Stimulated activated CD8-positive, alpha-beta memory T cell treated with anti-CD3 and anti-CD28 coated beads, Interleukin-2, amount 100 ng/mL, for 1 hour (primary cell): ENCODE measurements at places on chromosomes 1 and 21.

DNA sequence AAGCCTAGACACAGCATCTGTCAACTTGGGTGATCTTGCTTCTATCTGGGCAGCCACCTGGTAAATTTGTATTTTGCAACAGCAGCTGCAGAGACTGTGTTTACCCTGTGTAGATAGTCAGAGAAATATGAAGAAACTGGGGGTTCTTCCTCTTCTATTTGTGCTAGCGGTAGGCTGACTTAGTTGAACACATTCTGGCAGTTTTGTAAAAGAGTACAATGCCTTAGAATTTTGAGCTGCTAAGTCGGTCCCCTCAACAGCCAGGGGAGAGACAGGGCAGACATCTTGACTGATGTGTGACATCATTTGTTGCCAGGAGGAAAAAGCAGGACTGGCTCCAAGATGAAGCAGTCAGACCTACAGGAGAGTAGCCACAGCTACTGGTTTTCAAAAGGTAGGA is 53.7 kb downstream of the KCNJ6 start:
- DNase-seq, result no peak

GRCh38 chr1:31549809-31550620 is 26.3 kb upstream of the TINAGL1 start:
- no peak for DNase-seq

DNA sequence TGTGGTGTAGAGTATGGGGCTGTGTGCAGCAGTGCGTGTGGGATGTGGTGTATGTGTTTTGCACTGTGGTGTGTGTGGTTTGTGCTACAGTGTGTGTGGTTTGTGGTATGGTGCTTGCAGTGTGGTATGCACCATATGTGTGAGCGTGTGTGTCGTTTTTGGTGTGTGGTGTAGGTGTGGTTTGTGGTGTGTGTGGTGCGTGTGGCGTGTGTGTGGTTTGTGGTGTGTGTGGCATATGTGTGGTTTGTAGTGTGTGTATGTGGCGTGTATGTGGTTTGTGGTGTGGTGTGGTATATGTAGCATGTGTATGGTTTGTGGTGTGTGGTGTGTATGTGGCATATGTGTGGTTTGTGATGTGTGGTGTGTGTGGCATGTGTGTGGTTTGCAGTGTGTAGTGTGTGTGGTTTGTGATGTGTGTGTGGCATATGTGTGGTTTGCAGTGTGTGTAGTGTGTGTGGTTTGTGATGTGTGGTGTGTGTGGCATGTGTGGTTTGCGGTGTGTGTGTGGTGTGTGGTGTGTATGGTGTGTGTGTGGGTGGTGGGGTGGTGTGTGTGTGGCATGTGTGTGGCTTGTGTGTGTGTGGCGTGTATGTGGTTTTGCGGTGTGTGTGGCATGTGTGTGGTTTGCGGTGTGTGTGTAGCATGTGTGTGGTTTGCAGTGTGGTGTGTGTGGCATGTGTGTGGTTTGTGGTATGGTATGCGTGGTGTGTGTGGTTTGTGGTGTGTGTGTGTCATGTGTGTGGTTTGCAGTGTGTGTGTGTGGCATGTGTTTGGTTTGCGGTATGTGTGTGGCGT is 53.5 kb upstream of the TRAPPC10 start:
- DNase-seq, result no peak

DNA sequence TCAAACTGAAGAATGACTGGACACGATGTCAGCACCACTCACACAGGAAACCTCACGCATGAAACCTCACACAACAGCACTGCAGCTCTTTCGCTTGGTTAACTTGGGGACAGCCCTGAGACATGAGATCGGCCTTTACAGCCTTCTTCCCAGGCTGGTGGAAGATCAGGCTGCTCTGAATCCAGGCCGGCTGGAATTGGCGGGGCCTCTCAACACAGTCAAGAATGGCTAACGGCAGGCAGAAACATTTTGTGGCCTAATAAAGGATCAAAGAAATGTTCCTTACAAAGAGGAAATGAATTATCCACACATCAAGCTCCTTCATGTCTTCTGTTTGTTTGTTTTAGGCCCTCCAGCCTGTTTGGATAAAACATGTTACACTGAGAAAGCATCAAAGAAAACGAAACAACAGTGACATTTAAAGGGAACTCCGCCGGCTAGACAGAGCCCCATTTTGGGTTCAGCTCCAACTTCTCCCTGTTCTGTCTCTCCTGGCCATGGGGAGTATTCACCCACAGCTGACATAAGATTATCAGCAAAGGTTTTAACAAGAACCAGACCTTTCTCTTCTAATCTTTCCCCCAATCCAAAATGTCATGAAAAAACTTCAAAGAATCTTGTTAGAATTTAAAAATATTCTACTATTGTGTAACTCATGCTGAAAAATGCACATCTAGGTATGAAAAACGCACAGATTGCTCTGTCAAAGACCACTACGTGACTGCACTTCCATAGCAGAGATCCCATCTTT is 131.2 kb downstream of the SLC45A1 start:
- no peak for DNase-seq

- DNase-seq, result no peak
These were observed 210.3 kb upstream of the CACYBP start for GRCh38 chr1:174789399-174789798.

DNA sequence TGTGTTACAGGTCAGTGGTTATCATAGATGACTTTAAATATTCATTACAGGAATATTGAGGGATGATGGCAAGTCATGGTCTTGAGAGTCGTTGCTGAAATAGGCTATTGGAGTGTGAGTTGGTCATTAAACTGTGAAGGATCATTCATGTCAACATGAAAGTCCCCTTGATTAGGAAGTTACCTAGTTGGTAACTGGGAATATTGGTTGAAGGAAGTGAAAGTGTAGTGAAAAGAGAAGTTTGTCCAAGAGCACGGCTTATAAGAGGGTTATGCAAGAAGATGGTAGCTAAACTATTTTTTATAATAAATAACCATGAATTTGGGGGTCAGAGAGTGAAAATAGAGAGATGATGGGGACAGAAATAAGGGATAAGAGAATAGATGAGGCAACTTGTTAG is 16.9 kb downstream of the CRB1 start:
- DNase-seq, result no peak

- no peak for DNase-seq
These were observed 27.6 kb downstream of the FCRL3 start for GRCh38 chr1:157673008-157673407.

GRCh38 chr1:165671526-165671925 is 26.8 kb downstream of the ALDH9A1 start:
- DNase-seq, result no peak

DNA sequence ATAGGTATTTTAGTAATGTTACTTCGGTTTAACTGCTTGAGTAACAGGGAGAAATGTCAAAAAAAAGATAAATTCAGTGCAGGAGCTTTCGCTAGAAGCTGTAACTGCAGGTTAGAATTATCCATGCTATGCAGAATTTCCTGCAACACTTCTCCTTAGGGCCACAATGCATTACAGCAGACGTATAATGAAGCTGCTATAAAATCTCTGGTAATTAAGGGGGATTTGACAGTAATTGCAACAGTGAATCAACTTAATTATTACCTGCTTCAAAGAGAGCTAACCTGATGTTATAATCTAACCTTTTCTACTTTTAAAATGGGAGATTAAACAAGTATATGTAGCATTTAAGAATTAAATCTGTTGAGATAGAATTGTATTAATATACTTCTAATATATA is 92.6 kb downstream of the ATG4C start:
- no peak for DNase-seq

DNA sequence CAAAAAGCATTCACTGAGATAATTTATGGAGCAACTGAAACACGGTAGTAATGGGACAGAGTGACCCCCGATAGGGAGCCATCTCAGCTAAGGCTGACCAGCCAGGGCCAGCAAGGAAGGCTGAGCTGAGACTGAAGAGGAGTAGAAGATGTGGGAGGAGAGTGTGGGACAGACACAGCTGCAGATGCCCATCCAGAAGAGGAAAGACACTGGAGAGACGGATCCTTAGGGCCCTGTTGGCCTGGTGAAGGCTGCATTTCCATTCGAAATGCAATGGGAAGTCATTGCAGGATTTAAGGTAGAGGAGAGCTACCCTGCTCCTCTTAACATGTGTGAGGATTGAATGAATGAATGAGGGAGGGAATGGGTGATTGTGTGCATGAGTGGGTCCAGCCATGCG is 44.0 kb upstream of the LRP8 start:
- no peak for DNase-seq

- peak; percentile 82 for DNase-seq
These were observed at the start of the genes SASS6 and TRMT13 for GRCh38 chr1:100132566-100133477. TSS of gene SASS6 (minus strand) at chr1:100132930. CDS start at chr1:100132814, 116 bp downstream. TSS of gene TRMT13 (plus strand) at chr1:100133163. CDS start at chr1:100133169, 6 bp downstream.

- DNase-seq, result no peak
These were observed 1.2 kb upstream of the LUZP1 start for GRCh38 chr1:23169727-23170335.

GRCh38 chr1:225469051-225469450 is 41.2 kb upstream of the LBR start:
- no peak for DNase-seq

- no peak for DNase-seq
These were observed 54.6 kb downstream of the CDC7 start for GRCh38 chr1:91555074-91555730.

GRCh38 chr1:233343262-233343661 is 15.7 kb downstream of the MAP3K21 start:
- no peak for DNase-seq

- DNase-seq, result no peak
These were observed 3.3 kb downstream of the SUCO start for GRCh38 chr1:172536256-172536655.

GRCh38 chr1:160086456-160086892 is 5.1 kb downstream of the KCNJ9 start:
- DNase-seq, result no peak

DNA sequence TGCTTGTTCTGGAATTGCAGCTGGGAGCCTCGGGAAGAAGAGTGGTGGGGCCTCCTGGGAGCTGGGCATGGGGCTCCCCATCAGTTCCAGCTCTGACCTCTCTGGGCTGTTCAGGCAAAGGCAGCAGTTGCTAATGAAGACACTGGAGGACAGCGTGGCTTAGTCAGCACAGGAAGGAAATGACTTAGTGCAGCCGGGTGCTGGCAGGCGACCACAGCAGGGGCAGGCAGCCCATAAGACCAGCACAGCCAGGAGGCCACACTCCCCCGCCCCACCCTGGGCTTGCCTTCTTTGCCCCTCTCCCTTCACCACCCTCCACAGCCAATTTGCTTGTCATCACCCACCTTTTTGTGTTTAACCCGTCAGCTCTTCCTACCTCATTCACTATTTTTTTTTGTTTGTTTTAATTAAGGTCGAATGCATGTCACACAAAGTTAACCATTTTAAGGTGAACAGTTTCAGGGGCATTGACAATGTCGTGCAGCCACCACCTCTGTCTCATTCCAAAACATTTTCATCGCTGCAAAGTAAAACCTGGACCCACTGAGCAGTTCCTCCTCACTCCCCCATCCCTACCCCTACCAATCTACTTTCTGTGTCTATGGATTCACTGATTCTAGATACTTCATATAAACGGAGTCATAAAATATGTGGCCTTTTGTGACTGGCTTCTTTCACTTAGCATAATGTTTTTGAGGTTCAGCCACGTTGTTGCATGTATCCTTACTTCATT is 10.9 kb downstream of the OLIG2 start:
- DNase-seq, result peak; percentile 19

DNA sequence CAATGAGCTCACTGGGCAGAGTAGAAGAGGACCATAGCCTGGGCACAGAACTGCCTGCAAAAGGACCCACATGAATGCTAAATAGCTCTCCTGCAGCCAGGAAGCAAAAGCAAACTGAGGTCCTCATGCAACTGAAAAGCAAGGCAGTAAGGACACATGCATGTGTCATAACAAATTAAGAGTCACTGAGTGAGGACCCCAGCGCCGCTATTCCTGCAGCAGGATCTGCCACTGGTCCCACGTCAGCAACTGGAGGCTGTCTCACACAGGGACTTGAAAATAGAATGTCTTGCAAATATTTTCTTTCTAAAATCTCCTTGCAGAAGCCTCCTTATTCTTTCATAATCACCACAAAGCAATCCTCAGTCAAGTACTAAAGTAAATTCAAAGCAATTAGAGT is 559.6 kb upstream of the DAB1 start:
- no peak for DNase-seq

DNA sequence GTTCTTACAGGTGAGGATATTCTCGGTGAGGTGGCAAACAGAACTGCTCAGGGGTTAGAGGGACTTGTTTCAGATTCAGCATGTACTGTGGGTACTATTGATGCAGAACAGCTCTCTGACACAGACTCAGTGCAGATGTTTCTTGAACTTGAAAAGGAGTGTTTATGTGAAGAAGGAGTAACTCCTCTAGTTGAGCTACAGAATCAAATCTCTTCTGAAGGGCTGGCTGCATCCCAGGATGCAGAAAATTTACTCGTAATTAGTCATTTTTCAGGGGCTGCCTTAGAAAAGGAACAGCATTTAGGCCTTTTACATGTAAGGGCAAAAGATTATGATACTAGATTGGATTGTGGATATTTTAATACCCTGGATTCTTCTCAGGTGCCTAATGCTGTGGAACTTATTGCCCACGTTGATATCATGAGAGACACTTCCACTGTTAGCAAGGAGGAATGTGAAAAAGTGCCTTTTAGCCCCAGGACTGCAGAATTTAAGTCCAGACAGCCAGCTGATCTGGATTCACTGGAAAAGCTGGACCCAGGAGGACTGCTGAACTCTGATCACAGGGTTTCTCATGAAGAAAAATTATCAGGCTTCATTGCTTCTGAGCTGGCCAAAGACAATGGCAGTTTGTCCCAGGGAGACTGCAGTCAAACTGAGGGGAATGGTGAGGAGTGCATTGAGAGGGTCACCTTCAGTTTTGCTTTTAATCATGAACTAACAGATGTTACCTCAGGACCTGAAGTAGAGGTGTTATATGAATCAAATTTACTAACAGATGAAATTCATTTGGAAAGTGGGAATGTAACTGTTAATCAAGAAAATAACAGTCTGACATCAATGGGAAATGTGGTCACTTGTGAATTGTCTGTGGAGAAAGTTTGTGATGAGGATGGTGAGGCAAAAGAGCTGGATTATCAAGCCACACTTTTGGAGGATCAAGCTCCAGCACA is 79.6 kb upstream of the BMP8A start:
- no peak for DNase-seq

- no peak for DNase-seq
These were observed 4.3 kb downstream of the ERRFI1 start for GRCh38 chr1:8021676-8022266.

GRCh38 chr1:163538667-163539066 is 216.9 kb downstream of the NUF2 start:
- no peak for DNase-seq

DNA sequence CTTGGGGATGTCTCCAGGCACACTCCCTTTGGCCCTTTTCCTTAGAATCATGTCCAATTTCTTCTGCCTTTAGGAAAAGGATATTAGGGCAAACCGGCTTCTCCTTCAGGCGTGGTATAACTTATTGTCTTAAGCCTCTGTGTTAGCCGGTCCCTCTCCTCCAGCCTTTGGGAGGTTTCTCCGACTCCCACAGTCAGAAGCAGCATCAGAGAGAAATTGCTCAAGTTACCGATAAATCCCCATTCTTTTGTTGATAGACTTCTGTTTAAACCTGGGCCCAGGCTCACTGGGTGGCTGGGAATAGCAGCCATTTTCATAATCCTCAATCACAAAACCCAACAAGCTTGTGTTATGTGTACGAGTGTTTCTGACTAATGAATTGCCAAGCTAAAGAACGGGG is 85.4 kb upstream of the KAZN start:
- no peak for DNase-seq

GRCh38 chr21:31671931-31672330 is 12.4 kb downstream of the SOD1 start:
- DNase-seq, result no peak

GRCh38 chr1:234856845-234857245 is 246.9 kb upstream of the IRF2BP2 start:
- DNase-seq, result no peak
